Activated CD8-positive, alpha-beta T cell treated with anti-CD3 and anti-CD28 coated beads for 36 hours (primary cell): ENCODE measurements at places on chromosomes 11 and 22.

- peak; percentile 86 for DNase-seq
- H3K27me3 ChIP-seq: no peaks in the 10 kb centered on the region
- peak overlapping the region; percentile 93 for H3K4me3 ChIP-seq
- no peaks in the 10 kb centered on the region for H3K36me3 ChIP-seq
- H3K4me1 ChIP-seq: peaks cover 50% of the 10 kb centered on the region
- H3K27ac ChIP-seq: peak overlapping the region; percentile 93
Measured at GRCh38 chr11:14905104-14906033, 13.3 kb upstream of the CYP2R1 start.

GRCh38 chr22:46229701-46230100 is 20.4 kb downstream of the CDPF1 start:
- DNase-seq: no peak
- no peaks in the 10 kb centered on the region for H3K27me3 ChIP-seq
- H3K4me1 ChIP-seq: peaks cover 2% of the 10 kb centered on the region

DNA sequence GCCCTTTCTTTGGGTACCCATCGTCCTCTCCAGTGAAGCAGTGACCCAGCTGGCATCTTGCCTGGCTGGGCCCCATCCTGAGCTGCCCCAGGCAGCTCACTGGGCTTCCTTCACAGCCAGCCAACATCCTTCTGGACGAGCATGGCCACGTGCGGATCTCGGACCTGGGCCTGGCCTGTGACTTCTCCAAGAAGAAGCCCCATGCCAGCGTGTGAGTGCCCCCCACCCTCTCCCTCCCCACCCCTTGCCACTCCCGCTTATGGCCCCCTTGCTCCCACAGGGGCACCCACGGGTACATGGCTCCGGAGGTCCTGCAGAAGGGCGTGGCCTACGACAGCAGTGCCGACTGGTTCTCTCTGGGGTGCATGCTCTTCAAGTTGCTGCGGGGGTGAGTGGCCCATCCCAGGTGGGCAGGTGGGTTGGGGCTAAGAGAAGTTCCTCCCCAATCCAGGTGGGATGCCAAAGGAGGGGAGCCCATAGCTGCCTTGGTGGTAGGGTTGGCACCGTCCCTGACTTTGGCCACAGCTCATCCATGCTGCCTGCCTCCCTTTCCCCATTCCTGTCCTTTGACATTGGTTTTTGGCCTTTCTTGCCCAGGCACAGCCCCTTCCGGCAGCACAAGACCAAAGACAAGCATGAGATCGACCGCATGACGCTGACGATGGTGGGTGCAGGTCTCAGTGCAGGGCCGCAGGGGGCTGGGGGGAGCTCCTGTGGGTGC is 6.8 kb upstream of the ANKRD13D start:
- H3K4me1 ChIP-seq: peaks cover 39% of the 10 kb centered on the region
- no peak for DNase-seq
- peak overlapping the region; percentile 76 for H3K27ac ChIP-seq
- H3K27me3 ChIP-seq: no peaks in the 10 kb centered on the region

- no peak for DNase-seq
- H3K36me3 ChIP-seq: no peaks in the 10 kb centered on the region
- H3K4me3 ChIP-seq: no peak overlapping the region
- H3K4me1 ChIP-seq: peaks cover 15% of the 10 kb centered on the region
Measured at GRCh38 chr11:68379206-68379605, 66.8 kb downstream of the LRP5 start.

DNA sequence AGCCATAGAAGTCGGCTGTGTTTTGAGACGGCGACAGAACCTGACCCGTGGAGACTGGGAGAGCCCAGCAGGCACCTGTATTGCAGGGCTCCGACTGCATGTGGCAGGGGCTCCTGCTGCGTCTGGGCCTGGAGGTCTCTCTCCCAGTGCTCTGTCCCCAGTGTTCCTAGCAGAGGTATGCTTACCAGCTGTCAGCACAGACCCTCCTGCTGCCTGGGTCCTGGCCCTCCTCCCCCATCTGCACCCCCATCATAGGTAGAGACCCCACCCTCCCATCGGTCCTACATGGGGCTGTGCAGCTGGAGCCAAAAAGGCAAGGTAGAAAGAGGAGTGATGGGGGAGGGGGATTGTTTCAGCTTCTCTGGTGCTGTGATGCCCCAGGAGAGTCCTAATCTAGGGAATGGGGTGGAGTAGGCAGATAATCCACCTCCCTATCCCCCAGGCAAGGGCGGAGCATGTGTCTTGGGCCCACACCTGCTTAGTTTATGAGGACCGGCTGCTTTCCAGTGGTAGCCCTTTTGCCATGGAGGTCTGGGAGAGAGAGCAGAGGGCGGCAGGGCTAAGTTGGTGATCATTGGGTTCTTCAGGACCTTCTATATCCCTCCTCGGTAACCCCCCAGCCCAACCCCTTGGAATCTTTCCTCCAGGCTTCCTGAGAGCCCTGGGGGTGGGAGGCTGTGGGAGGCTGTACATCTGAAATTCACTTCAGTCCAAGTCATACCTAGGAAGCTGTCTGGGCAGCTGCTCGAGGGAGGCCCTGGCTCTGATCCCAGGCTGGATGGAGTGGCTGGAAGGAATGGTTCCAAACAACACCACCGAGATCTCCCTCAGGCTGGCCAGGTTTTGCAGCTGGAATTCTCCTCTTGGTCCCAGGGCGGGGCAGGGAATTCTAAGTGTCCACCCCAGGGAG is 5.3 kb downstream of the SLC7A4 start:
- peaks cover 13% of the 10 kb centered on the region for H3K27me3 ChIP-seq
- H3K4me1 ChIP-seq: peaks cover 12% of the 10 kb centered on the region
- H3K4me3 ChIP-seq: no peak overlapping the region
- H3K27ac ChIP-seq: no peak overlapping the region
- no peak for DNase-seq

DNA sequence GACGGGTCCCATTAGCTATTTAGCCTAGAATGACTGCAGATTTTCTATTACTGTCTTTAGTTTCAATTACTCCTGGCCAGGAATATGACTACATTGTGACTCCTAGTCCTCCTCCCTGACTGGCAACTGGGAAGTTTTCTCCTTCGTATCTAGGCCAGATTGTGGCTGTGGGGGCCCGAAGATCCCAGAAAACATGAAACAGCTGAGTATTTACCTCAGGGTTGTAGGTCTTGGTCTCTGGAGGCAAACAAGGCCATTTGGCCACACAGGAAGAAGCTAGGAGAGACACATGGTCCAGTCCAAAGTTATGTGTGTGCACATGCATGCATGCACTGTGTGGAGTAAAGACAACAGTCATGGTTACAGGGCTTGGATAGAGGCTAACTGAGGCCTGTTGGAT is 10.2 kb upstream of the GDPD4 start:
- H3K27me3 ChIP-seq: no peaks in the 10 kb centered on the region
- no peaks in the 10 kb centered on the region for H3K36me3 ChIP-seq
- H3K4me3 ChIP-seq: no peak overlapping the region
- H3K27ac ChIP-seq: no peak overlapping the region
- no peak for DNase-seq
- H3K4me1 ChIP-seq: peaks cover 11% of the 10 kb centered on the region

DNA sequence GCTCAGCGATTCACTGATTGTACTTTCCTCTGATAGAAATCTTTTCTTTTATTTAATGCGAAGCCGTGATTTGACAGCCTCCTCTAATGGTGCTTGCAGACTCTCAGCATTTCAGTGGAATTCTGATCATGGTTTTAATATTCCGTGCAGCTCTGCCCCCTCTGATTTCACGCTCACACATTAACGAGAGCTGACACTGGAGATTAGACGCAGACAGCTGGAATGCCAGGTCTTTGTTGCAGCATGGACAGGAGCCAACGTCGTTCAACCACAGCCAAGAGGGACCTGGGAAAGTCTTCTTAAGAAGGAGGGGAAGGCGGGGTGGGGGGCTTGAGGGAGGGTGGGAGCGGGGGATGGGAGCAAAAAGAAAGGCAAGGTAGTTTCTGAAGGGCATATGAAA is 186.4 kb downstream of the BLID start:
- no peak overlapping the region for H3K27ac ChIP-seq
- no peak overlapping the region for H3K4me3 ChIP-seq

DNA sequence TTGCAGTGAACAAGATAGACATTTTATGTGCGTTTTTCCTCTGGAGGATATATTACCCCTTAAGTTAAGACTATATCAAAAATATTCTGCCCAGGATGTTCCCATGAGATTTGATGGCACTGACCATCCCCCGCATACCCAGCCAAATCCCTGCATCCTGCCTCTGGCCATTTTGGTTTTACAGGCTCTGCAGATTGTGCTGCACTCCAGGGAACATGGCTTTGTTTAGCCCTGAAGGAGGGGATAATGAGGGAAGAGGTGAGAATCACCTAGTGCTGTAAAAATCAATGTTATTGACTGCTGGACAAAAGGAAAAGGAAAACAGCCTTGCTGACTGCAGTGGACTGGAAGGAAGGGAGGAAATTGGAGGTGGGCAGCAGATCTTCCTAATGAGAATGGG is 717.4 kb downstream of the DLG2 start:
- no peaks in the 10 kb centered on the region for H3K4me1 ChIP-seq
- no peaks in the 10 kb centered on the region for H3K36me3 ChIP-seq
- H3K27ac ChIP-seq: no peak overlapping the region
- H3K4me3 ChIP-seq: no peak overlapping the region
- H3K27me3 ChIP-seq: no peaks in the 10 kb centered on the region

GRCh38 chr11:23990346-23991164 is 506.3 kb upstream of the LUZP2 start:
- no peaks in the 10 kb centered on the region for H3K36me3 ChIP-seq
- no peak for DNase-seq
- no peak overlapping the region for H3K4me3 ChIP-seq
- H3K4me1 ChIP-seq: no peaks in the 10 kb centered on the region

DNA sequence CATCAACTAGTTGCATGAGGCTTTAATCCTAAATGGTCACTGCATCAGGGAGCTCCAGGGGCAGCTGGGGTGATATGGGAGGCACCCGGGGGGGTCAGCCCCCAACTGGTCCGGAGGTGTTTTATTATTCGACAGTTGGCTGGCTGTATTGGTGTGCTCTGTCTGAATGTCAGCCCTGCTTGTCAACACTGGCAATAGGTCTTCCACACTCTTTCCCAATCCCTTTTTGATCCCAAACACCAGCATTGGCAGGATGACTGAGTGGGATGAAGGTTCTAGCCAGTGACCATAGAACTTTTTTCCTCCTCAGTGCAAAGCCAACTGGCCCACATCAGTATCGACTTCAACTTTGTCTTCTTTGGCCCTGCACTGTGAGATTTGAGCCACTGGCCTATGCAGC is 8.9 kb upstream of the LDLRAD3 start:
- H3K4me1 ChIP-seq: peaks cover 3% of the 10 kb centered on the region
- peaks cover 18% of the 10 kb centered on the region for H3K27me3 ChIP-seq
- H3K27ac ChIP-seq: no peak overlapping the region
- no peak for DNase-seq
- no peak overlapping the region for H3K4me3 ChIP-seq
